Activated CD8-positive, alpha-beta T cell treated with anti-CD3 and anti-CD28 coated beads for 36 hours (primary cell): ENCODE measurements at places on chromosomes 6 and 20. TPM values are rescaled to one million over a fixed set of nuclear protein-coding genes. Genes with fewer than 3 reads are reported as not detected.

- DNase-seq, result peak; percentile 63
Measured at GRCh38 chr6:5619249-5619648, 357.9 kb downstream of the FARS2 start.

- DNase-seq, result peak; percentile 76
Measured at GRCh38 chr20:34709831-34710567, 5.9 kb downstream of the TP53INP2 start.

- no peak for DNase-seq
Measured at GRCh38 chr6:166202321-166202733, 34.7 kb upstream of the TBXT start.

GRCh38 chr6:166281104-166281503 lies 27.1 kb downstream of the PRR18 start:
- DNase-seq, result no peak

- DNase-seq, result no peak
Measured at GRCh38 chr20:61486198-61486597, 234.1 kb downstream of the CDH4 start.

Gene PTK6
- 0.18 TPM for total RNA-seq

DNA sequence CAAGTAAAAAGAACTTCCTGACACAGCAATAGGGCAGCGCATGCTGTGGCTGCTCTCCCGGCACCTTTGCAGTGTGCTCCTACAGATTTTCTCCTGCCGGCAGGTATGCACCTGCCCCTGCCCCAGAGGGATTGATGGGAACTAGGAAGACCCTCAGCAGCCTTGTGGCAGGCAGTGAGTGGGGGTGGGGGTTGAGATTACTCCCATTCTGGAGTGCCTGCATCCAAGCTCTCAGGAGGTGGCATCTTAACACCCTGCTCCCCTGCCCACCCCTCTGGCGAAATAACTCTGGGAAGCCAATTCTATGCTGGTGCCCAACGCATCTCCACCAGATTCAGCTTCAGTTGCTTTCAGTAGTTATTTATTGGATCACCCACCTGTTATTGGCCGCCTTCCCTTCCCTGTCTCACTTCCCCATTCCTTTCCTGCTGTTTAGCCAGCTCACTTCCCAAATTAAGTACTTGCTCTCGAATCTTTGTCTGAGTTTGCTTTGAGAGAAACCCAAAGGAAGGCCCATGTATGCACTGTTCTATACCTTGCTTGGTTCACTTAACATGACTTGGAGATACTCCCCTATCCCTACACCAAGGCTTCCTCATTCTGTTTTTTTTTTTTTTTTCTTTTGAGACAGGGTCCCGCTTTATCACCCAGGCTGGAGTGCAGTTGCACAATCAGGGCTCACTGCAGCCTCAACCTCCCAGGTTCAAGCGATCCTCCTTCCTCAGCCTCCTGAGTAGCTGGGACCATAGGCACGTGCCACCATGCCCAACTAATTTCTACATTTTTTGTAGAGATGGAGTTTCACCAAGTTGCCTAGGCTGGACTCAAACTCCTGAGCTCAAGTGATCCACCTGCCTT lies 29.3 kb upstream of the SLC23A2 start:
- no peak for DNase-seq

DNA sequence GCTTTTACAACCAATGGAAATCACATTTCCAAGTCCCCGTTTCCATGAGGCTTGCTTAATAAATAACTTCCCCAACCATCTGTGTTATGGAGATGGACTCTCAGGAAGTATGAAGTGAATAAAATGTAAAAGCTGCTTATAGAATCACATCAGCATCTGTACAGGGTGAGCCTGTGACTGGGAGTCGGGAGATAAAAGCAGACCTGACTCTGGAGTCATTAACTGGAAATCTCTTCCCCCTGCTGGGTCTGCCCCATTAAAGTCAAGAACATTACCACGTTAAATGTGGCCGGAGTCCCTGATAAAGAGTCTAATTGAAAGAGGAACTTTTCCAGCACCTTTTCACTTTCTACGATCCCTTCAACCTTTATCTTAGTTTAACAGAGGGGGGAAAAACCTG lies 368.5 kb downstream of the DOK5 start:
- DNase-seq, result no peak
